Gastrocnemius medialis (tissue), 4 donors: ENCODE measurements at places on chromosomes 7 and 10. TPM values are rescaled to one million over a fixed set of nuclear protein-coding genes. Genes with fewer than 3 reads are reported as not detected.

OR9A2 gene
- not detected for total RNA-seq

RELN gene
- not detected for total RNA-seq

FRG2B gene
- not detected for total RNA-seq

WDR86 gene
- 0.31 TPM for total RNA-seq

ITGA8 gene
- 17.4 TPM for total RNA-seq

STEAP1 gene
- 1.6 TPM for total RNA-seq
